Stimulated activated CD4-positive, alpha-beta T cell treated with anti-CD3 and anti-CD28 coated beads, TNF-alpha, amount 100 ng/mL, for 1 hour (primary cell): ENCODE measurements at places on chromosomes 3 and 15.

DNA sequence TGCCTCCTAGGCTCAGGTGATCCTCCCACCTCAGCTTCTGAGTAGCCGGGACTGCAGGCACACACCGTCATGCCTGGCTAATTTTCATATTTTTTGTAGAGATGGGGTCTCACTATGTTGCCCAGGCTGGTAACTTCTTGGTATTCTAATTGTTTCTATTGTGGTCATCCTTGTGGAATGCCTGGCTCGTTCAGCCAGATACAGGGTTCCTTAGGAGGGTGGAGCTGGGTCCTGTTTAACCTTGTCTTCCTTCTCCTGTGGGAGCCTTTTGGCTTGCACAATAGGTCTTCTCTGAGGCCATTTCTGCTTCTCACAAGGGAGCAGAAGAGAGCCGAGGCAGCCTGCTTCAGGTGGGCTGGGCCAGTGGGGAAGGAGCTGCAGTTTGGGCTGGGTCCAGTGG, 15.7 kb downstream of the PLEKHO2 start:
- no peak for DNase-seq

DNA sequence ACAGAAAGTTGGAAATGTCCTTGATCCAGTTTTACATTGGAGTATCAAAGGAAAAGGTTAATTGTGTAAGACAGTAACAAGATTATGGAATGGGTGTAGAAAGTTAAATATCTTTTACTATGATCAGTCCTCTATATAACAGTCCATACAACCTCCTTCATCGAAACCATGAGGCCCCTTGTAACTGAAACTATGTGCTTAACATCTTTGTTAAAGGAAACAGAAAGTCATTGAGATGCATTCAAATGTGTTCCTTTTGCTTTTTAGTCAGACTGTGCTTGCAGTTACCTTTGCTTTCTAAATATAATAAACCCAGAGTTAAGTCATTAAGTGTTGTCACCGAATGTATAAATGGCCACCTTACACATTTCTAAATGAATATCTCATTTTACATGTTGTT, 1298.5 kb downstream of the ROBO2 start:
- DNase-seq, result no peak

DNA sequence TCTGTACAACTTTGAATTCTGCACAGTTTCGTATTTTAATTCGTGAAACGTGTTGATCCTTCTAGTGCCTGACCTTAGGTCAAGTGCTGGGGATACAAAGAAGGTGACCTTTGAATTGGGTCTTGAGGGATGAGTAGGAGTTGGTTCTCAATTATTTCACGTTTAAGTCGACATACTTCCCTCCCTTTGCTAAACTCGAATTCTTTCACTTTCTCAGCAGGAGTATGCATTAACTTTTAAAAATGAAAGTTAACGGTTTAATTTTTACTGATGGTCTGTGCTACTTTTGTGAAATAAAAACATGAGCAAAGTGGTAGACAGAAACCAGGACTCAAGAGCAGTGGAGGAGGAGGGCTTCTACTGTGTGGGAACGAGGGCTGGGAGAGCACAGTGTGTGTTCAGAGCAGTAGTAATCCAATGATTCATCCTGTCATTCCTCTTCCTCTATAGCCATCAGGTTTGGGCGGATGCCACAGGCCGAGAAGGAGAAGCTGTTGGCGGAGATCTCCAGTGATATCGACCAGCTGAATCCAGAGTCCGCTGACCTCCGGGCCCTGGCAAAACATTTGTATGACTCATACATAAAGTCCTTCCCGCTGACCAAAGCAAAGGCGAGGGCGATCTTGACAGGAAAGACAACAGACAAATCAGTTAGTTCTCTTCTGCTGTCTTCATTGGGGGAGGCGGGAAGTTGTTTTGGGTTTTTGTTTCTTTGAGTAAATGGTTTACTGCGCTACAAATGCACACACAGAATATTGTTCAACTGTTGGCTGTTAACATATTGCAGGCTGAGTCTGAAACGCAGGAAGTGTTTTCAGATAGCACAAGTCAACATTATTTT, 78.6 kb upstream of the TSEN2 start:
- DNase-seq, result no peak

DNA sequence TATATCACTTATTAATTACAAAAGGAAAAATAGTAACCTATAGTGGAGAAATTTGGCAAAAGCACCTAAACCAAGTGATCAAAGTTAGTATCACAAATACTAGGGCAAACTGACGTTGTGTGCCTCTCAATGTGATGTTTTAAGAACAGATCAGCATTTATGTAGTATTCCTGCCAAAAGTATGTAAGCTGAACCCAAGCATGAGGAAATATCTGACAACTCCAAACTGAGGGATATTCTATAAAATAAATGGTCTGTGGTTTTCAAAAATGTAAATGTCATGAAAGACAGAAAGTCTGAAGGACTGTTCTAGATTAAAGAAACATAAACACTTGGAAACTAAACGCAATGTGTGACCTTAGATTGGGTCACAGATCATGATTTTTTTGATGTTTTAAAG, 34.3 kb upstream of the PIK3CA start:
- DNase-seq, result no peak

DNA sequence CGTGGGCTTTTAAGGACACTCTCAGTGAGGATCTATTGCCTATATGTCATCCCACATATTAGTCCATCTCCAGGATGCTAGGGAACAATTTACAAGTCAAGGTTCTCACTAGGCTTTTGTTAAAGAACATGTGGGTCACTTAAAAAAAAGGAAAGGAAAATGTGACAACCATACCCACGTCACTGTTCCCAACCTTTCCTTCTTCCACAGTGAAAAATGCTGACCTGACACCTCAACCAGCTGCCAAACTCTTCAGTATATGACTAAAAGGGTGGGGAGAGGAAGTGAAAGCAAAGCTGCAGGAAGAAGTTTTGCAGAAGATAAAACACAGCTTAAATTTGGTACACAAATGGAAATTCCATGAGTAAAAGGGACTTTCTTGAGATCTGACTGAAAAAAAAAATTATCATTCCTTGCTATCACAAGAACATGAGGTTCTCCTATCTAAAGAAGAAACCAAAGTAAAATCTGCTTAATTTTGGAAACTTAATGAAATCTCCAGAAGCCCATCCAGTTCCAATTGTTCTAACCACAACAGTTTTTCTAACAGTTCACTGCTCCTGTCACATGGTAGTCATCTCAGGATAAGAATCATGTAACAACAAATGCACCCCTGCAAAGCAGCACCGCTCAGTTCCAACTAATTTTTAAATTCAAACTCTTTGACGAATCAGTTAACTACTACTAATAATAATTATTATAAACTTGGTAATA, 117.0 kb upstream of the TSPAN3 start:
- DNase-seq, result no peak

DNA sequence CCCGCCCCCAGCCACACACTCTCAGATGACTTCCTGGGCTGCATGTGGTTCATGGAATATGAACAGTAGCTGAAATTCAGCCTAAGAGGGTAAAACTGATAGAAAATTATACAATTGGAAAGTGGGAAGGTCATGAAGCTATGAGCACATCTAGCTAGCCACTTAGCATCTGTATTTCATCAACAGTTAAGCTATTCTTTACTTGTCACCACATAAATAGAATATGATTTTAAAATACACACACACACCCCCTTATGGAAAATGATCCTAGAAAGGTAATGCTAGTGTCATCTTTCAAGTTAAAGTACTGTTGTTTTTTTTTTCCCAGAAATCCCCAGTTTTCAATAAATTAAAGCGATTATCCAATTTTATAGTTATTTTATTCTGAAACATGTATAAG, 3.6 kb downstream of the MAP4 start:
- DNase-seq, result no peak

DNA sequence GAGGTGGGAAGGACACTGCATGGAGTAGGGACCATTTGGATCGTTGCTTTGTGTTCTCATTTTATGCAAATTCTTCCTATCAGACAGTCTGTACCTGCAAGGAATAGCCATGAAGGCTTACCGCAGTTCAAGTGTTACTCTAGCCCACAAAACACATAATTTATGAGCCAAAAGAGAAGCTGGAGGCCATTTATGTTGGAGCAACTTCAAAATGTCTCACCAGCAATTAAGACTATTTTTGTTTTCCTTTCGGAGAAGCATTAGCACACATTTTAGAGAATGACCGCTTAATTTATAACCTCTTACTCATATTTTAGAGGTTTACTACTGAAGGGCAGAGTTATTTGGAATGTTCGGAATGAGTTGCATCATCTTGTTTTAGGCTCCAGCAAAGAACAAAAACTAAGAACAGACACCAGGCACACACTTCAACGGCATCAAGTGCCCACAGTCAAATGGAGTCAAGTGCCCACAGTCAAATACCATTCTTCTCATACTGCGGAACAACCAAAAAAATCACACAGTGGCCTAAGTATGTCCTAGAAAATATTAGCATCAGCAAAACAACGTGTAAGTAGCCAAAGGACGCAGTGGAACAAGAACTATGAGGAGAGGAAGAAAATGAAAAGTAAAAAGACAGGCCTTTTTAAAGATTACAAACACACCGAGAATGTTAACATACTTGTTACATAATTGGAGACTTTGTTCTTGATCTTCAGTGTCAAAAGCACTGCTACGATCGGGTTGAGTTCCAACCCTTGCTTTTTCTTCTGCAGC, 17.5 kb upstream of the GOLGA8J start:
- DNase-seq, result no peak

GRCh38 chr3:61358364-61358763, 107.1 kb upstream of the FHIT start:
- DNase-seq, result no peak

GRCh38 chr15:25180606-25181292, 226.0 kb downstream of the SNRPN start:
- DNase-seq, result no peak

DNA sequence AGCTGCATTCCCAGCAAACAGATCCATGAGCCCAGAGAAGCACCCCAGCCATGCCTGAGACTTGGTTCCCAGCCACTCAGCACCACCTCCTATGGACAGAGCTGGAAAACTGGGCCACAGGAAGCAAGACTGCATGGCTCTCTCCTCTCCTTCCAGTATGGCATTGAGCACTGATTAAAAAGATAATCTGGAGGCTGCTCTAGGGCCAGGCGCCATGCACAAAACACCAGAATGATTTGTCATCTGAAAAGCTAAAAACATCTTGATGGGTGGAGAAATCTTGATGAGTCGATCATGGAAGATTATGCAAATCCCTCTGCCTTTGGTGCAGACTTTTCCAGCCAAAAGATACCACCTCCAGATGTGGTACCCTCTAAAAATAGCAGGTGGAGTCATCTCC, 62.7 kb upstream of the MRPS22 start:
- DNase-seq, result no peak

GRCh38 chr3:50411229-50411628, 51.9 kb upstream of the TMEM115 start:
- no peak for DNase-seq

- no peak for DNase-seq
Observed at GRCh38 chr3:187987187-187987586, 166.8 kb upstream of the LPP start.

GRCh38 chr3:29484633-29485032, 203.8 kb downstream of the RBMS3 start:
- DNase-seq, result no peak

DNA sequence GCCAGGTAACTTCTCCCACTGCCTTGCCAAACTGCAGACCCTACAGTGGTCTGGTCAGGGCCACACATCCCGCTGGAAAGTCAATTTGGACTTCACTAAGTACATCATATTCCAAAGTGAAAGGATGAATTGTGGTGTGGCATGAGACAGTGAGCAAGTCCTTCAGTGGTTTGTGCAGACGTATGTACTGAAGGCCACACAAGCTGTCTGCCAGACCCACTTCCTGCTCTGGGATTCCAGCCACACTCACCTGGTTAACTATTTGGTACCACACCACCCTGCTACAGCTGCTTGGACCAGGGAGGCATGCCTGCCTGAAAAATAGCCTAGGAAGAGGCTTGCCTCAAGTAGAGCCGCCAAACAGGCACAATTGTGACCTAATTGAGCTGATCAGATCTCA, 94.1 kb upstream of the STRIT1 start:
- no peak for DNase-seq

DNA sequence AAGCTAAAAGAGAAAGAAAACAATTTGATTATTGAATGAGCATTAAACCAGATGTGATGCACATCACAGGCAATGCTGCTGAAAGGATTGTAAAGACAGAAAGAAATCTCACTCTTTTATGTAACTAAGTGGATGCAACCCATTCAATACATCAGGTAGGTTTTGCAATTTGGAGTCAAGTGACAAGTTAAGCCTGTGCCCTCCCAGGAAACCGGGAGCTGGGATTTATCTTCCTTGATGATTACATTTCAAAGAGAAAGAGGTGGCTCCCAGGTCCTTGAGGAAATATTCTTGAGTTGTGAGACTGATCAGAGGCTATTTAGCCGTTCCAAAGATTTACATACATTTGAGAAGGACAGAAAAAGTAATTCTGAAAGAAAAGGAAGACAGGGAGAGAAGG, 219.0 kb upstream of the PROK2 start:
- no peak for DNase-seq

DNA sequence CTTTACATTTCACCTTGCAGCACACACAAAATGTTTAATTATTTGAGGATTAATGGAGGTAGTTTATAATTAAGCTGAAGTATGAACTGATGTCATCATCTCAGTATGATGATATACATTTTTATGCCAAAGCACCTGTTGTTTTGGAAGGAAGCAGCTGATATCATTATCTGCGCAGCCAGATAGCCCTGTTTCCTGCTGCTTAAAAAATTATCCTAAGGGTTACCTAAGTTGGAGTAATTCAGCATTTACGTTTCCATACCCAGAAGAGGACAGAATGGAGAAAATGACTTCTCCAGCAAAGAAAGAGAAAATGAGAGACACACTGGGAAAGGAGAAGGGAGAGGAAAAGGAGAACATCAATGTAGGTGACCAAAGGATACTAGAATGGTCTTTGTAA, 370.3 kb upstream of the PLSCR5 start:
- DNase-seq, result no peak
